ENCODE measurements at places on chromosomes 6 and 20. TPM values are rescaled to one million over a fixed set of nuclear protein-coding genes. Genes with fewer than 3 reads are reported as not detected.

PTGIS gene
- total RNA-seq = not detected

RSPH4A gene
- total RNA-seq = under 0.01 TPM

ZNF184 gene
- total RNA-seq = 8.0 TPM

SAMD10 gene
- total RNA-seq = 4.8 TPM
